ENCODE measurements at places on chromosomes 16 and 17. TPM values are rescaled to one million over a fixed set of nuclear protein-coding genes. Genes with fewer than 3 reads are reported as not detected.

- H3K4me1 ChIP-seq: peaks cover 10% of the 10 kb centered on the region
- H3K4me3 ChIP-seq: no peak overlapping the region
- no peak for DNase-seq
- H3K27ac ChIP-seq: no peak overlapping the region
Measured at GRCh38 chr17:63798572-63799106, 24.7 kb downstream of the DDX42 start.

DNA sequence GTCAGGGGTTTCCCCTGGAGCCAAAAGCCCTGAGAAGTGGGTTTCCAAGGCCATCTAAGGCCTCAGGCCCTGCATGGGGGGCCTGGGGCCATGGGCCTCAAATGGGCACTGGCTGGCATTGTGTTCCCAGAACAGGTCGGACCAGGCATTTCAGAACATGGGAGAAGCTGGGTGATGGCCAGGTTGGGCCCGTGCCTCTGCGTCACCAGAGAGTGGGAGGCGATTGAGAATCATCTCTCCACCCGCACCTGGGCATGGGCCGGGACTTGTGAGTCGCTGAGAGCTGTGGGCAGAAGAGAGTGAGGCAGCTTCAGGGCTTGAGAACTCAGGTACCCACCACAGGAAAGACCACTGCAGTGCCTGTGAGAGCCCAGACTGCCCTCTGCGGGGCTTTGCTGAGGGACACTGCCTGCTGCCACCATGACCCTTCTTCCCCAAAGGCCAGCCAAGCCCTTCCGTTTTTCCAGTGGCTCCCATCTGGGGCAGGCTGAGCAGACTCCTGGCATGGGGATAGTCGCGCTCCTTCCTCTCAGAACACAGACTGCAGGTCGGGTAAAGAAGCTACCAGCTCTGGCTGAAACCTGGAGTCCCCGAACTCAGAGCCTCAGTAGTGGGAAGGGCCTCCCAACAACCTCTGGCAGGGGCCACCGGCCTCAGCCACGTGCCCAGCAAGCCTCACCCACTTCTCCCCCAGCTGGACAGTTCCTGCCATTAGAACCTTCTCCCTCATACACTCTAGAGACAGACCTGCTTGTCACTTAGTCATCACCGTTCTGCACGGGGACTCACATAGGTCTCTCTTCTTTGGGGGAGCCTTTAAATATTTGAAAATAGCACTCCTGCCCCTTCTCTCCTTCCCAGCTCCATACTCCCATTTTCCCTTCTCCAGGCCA, 1.6 kb downstream of the RAB11FIP4 start:
- H3K27ac ChIP-seq: no peak overlapping the region
- H3K27me3 ChIP-seq: peaks cover 47% of the 10 kb centered on the region
- peak overlapping the region; percentile 67 for H3K4me3 ChIP-seq

Gene ENPP7
- total RNA-seq: not detected

DNA sequence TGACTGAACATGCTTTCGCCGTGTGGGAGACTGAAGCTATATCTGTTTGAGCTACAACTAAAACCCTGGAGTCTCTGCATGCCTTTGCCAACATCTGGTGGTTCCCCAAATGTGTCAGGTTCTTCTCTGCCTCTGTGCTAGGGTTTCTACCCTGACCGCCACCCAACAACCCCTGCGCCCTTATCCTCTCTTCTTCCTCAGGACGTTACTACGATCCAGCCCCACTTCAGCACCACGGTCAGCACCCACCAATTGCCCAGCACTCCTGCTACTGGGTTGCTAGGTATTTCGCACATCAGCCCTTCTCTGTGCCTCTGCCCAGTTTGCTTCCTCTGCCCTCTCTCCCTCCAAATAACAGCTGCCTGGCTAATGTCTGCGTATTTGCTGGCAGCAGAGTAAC, 106.3 kb upstream of the HSBP1 start:
- H3K4me1 ChIP-seq: no peaks in the 10 kb centered on the region
- no peak overlapping the region for H3K4me3 ChIP-seq
- DNase-seq: no peak
- no peaks in the 10 kb centered on the region for H3K36me3 ChIP-seq

- H3K36me3 ChIP-seq: no peaks in the 10 kb centered on the region
- peak overlapping the region; percentile 36 for H3K27ac ChIP-seq
- no peaks in the 10 kb centered on the region for H3K4me1 ChIP-seq
- H3K4me3 ChIP-seq: no peak overlapping the region
Measured at GRCh38 chr17:29603109-29603674, 10.3 kb downstream of the ANKRD13B start.

- H3K4me3 ChIP-seq: no peak overlapping the region
- peaks cover 29% of the 10 kb centered on the region for H3K4me1 ChIP-seq
- H3K27ac ChIP-seq: no peak overlapping the region
Measured at GRCh38 chr16:85603203-85603755, 9.8 kb upstream of the GSE1 start.

DNA sequence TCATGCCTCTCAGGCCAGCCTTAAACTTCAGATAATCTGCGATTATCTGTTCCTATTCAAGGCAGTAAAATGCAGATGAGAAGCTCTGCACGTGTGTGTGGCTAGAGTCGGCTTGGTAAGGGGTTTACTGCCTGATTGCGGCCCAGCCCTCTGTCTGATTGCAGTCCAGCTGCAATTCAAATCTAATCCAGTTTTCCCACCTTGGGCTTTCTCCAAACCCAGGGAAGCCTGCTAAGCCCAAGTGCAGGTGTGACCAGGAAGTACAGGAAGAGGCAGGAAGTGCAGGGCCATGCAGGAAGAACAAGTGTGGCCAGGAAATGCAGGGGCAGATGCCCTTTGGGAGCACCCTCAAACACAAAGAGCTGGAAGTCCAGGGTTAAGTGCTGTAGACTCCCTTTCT, 314.9 kb downstream of the CEP112 start:
- H3K36me3 ChIP-seq: peaks cover 12% of the 10 kb centered on the region
- H3K27me3 ChIP-seq: peaks cover 10% of the 10 kb centered on the region
- H3K4me3 ChIP-seq: no peak overlapping the region
- no peak overlapping the region for H3K27ac ChIP-seq
- peaks cover 5% of the 10 kb centered on the region for H3K4me1 ChIP-seq
- DNase-seq: no peak

DNA sequence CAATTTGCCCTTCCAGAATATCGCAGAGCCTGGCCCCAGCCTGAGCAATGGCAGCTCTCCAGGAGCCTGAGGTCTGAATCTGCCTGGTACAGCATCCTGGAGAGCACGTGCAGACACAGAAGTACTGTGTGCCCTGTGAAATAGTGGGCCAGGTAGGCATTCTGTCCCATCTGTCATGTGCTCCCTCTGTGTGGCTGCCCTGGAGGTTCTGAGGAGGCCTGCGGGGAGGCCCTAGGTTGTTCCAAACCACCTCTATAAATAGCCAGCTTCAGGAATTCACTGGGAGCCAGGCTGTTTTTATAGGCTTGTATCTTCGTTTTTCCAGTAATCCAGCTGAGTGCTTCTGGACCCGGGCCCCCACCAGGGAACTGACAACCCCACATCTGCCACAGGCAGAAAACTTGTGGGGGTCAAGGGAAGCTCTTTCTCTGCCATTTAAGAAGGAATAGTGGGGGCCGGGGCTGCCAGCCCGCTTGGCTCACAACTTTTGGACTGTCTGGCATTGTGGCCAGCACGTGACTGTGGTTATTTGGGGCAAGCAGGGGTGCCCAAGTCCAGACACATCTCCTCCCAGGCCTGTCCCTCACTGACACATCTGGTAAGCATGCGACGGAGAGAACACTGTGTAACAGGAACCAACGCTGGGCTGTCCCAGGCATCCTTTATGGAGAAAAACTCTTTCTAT, 356.3 kb upstream of the TNRC6C start:
- DNase-seq: no peak
- no peaks in the 10 kb centered on the region for H3K4me1 ChIP-seq
- H3K4me3 ChIP-seq: no peak overlapping the region
- H3K36me3 ChIP-seq: no peaks in the 10 kb centered on the region
- no peak overlapping the region for H3K27ac ChIP-seq
- H3K27me3 ChIP-seq: no peaks in the 10 kb centered on the region

DNA sequence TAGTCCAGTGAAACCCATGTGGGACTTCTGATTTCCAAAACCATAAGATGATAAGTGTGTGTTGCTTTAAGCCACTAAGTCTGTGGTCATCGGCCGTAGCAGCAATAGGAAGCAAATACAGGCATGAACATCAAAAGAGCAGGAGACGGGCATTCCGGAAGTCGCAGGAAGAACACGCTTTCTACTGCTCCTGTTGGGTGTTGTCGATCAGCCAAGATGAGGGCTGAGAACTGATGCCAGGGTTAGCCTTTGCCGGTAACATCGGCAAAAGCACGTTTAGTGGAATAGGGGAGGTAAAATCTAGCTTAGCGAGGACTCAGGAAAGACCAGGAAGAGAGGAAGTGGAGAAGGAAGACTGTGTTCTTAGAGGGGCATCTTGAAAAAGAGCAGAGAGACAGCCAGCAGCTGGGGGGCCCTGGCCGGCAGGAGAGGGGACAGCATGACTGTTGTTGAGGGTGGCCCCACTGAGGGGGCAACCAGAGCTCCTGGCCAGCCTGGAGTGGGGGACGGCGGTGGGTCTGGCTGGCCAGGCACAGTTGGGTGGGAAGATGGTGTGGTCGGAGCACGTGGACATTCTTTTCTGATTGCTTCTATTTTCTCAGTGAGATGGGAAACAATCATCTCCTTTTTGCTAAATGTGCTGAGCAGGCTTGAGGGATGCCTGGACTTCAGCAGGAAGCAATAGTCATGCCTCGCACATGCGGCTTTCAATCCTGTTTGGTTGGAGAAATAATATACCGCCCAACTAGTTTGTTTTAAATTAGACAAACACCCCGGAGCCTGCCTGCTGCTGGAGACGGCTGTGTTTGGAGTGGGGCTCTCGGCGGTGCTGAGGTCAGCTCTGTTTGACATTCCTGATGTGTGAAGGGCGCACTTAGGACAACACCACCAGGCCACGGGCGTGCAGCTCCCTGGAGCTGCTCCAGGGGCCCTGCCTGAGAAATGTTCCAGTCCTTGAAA, 109.9 kb downstream of the METRNL start:
- no peaks in the 10 kb centered on the region for H3K36me3 ChIP-seq
- peaks cover 17% of the 10 kb centered on the region for H3K4me1 ChIP-seq
- H3K27me3 ChIP-seq: no peaks in the 10 kb centered on the region

DNA sequence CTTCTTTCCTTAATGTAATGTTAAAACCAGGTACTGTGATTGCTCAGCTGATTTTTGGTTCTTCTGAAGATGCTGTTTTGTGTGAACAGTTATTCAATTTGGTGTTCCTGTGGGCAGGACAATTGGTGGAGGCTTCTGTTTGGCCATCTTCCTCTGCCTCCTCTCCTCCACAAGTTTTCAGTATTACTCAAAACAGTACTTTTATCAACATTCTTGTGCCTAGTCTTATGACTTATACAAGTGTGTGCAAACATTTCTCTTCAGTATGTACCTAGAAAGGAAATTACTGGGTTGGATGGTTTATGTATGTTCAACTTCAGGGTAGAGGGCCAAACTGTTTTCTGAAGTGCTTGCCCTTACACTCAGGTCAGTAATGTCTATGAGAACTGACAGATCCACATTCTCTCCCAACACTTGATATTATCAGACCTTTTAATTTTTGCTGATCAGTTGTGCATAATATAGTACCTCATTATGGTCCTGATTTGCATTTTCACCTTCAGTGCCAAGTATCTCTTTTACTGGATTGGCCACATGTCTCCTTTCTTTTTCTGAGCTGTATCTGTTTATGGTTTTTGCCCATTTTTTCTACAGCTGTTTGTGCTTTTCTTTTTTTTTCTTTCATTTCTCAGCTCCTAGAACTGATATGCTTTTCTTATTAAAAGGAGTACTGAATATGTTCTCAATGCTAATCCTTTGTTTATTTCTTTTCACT, 50.9 kb downstream of the ERCC4 start:
- no peak overlapping the region for H3K27ac ChIP-seq
- peaks cover 23% of the 10 kb centered on the region for H3K27me3 ChIP-seq
- no peak overlapping the region for H3K4me3 ChIP-seq
- H3K36me3 ChIP-seq: peaks cover 8% of the 10 kb centered on the region
- DNase-seq: no peak
- no peaks in the 10 kb centered on the region for H3K4me1 ChIP-seq

GRCh38 chr16:2480948-2481347, 6.0 kb downstream of the TBC1D24 start:
- DNase-seq: no peak
- H3K4me1 ChIP-seq: peaks cover 35% of the 10 kb centered on the region
- no peak overlapping the region for H3K27ac ChIP-seq
- no peak overlapping the region for H3K4me3 ChIP-seq
- no peaks in the 10 kb centered on the region for H3K27me3 ChIP-seq

Gene RHBDF1
- total RNA-seq: not detected

- H3K27ac ChIP-seq: peak overlapping the region; percentile 92
- peak overlapping the region; percentile 98 for H3K4me3 ChIP-seq
- no peaks in the 10 kb centered on the region for H3K36me3 ChIP-seq
- peaks cover 37% of the 10 kb centered on the region for H3K4me1 ChIP-seq
Measured at GRCh38 chr16:85553436-85554113, 59.5 kb upstream of the GSE1 start.

Gene CDH15
- not detected for total RNA-seq

Gene KLHDC4
- total RNA-seq: 121 TPM

Gene KRTAP2-2
- total RNA-seq: not detected

- H3K36me3 ChIP-seq: peaks cover 47% of the 10 kb centered on the region
- no peaks in the 10 kb centered on the region for H3K27me3 ChIP-seq
- peaks cover 2% of the 10 kb centered on the region for H3K4me1 ChIP-seq
- no peak overlapping the region for H3K27ac ChIP-seq
Measured at GRCh38 chr16:78939597-78939996, 660.9 kb downstream of the MAF start.

DNA sequence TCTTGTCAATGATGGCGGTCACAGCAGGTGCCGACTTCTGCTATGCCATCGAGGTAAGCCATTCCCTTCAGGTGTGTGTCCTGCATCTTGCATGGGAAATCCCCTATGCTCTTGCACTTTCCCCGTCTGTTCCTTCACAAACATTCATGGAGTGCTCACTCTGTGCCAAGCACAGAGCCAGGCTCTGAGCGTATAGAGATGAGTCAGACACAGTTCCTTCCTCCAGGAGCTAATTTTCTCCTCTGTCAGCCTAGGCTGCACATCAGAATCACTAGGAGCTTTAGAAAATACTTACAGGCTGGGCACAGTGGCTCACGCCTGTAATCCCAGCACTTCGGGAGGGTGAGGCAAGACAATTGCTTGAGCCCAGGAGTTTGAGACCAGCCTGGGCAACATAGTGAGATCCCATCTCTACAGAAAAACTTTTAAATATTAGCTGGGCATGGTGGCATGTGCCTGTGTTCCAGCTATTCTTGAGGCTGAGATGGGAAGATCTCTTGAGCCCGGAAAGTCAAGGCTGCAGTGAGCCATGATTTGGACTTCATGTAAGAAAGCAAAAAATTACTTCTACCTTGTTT, 14.1 kb downstream of the PRMT7 start:
- no peak overlapping the region for H3K27ac ChIP-seq
- DNase-seq: no peak
- H3K27me3 ChIP-seq: no peaks in the 10 kb centered on the region
- H3K4me3 ChIP-seq: no peak overlapping the region

GRCh38 chr17:21012736-21013135, 30.1 kb downstream of the USP22 start:
- no peaks in the 10 kb centered on the region for H3K27me3 ChIP-seq
- peaks cover 22% of the 10 kb centered on the region for H3K4me1 ChIP-seq
- no peak for DNase-seq
- no peak overlapping the region for H3K27ac ChIP-seq
- no peak overlapping the region for H3K4me3 ChIP-seq

All from naive thymus-derived CD8-positive, alpha-beta T cell (primary cell).